ENCODE measurements at places on chromosomes 6 and 20.

GRCh38 chr6:91240878-91241603, 654.2 kb upstream of the MAP3K7 start:
- no peak for DNase-seq

- DNase-seq: peak; percentile 12
These were observed 237.5 kb downstream of the CD83 start for GRCh38 chr6:14354919-14355572.

- DNase-seq: no peak
These were observed 187.3 kb upstream of the HEY2 start for GRCh38 chr6:125562156-125562555.

DNA sequence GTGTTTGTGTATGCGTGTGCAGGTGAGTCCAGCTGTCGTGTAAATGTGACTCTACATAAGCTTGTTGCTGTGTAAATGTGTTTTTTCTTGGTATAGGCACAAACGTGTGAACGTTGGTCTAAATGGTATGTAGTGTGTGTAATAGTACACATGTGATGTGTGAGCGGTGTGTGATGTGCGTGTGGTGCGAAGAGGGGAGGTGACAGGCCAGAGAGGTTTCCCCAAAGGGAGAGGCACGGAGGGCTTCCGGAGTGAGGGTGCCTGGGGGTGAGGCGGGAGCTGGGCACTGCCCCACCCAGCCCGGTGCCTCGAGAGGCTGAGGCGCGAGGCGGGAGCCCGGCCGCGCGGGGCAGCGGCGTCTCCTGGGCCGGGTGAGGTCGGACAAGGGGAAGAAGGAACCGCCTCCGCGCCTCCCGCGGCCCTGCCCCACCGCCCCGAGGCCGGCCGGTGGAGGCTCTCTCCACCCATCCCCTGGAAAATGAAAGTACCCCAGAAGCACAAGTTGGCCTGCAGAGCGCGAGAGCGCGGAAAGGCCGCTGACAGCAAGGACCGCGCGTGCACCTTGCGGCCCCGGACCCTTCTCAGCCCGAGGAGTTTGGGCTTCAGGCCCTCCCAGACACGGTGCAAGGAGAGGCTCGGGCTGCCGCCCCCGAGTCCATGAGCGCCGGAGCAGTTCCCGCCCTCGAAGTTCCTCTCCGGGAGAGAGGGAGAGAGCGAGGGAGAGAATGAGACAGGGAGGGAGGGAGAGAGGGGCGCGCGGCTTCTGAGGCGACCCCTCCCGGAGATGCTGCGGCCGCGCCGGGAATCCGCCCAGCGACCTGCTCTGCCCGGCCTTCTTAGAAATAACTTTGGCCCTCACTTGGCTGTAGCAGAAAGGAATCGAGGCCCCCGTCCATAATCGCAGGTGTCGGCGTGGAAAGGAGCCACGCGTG, 43.2 kb upstream of the OSTM1 start:
- DNase-seq: no peak

DNA sequence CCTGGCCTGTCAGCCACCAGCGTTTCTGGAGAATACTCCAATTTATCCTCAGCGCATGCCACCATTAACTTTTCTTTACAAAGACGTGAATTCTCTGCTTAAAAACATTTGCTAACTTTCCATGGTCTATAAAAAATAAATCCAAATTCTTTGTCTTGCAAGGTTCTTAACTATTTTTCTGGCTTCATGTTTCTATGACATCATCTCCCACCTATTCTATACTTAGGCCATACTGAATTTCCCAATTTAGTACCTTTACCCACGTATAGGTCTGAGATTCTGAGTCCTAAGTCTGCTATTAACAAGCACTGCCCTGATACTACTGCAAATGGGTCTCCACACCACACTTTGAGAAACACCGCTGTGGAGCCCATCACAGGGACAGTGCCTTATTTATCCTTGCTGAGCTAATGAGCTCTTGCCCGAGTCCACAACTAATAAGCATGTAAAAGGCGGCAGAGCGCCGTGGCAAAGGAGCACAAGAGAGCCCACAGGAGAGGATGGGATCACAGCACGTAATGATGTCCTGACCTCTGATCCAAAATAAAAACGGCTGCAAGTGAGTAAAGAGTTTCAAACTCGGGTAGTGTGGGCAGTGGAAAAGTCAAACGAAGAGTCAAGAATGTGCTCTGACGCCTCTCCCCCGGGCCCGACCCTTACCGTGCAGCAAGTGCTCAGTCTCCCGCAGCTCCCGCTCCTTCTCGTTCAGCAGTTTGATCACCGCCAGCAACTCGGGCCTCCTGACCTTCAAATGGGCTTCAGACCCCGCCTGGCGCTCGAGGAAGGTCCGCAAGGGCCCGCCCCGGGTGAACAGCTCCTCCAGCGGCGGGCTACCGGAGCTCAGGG, 519 bp downstream of the MTRF1L start:
- DNase-seq: no peak

- no peak for DNase-seq
These were observed 485 bp upstream of the RTF2 start for GRCh38 chr20:56467968-56468315.

DNA sequence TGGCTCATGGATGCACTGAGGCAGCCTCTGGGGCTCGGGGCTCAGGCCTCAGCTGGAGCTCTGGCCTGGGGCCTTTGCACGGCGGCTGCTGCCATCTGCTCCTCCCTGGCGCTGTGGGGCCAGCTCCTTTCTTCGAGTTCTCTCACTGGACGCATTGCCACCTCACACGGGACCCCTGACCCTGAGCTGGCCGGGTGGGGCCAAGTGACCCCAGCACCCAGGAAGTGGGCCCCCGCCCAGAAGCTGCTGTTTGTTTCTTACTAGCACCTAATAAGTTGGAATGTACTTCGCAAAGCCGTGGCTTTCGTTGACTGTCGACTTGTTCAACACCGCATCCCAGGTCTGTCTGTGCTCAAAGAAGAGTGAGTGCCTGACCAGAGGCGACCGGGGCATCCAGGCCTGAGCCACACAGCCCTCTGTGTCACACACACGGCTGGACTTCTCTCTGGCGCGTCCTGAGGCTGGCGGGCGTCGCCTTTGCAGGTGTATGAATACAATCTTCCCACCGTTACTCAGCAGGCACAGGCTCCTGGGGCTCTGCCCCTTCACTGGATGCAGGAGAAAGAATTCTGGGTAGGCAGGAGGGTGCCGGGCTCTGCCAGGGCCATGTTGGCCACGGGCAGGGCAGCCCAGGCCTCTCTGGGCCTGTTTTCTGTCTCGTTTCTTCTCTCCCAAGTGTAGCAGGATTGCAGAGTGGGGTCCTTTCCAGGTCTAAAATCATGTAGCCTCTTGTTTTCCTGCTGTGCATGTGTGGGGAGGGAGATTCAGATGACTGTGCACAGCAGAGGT, 112.9 kb downstream of the DLL1 start:
- DNase-seq: no peak

DNA sequence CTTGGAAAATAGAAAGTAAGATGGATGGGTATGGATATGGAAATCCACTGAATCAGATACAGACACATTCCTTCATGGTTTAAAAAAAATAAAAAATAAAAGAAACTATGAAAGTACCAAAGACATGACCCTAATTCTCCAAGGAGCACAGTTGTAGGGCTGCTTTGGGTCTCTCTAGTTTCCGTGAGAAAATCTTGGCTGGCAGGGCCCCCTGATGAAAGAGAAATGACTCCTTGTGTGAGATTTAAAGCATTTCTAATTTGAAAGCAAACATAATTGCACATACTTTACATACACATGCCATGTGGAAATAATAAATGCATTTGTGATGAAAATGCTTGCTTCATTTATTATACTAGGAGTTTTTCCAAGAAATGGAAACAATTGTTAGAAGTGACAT, 593.9 kb upstream of the BTBD3 start:
- DNase-seq: no peak

GRCh38 chr6:37779111-37779800, 40.3 kb upstream of the ZFAND3 start:
- no peak for DNase-seq

GRCh38 chr6:72559067-72559466, 62.8 kb upstream of the KCNQ5 start:
- DNase-seq: no peak

DNA sequence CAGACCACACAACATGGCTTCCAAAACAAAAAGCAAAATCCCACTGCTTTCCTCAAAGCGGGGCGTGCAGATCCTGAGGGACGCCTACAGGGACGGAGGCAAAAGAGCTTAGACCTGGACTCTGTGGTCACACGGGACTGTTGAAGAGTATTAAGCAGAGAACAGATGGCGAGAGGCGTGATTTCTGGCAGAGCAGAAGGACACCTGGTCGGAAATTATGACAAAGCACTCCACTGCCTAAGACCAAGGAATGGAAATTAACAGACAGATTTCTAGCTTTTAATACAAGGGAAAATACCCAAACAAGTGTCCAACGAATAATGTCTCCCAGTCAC, 15.4 kb downstream of the CST7 start:
- no peak for DNase-seq

DNA sequence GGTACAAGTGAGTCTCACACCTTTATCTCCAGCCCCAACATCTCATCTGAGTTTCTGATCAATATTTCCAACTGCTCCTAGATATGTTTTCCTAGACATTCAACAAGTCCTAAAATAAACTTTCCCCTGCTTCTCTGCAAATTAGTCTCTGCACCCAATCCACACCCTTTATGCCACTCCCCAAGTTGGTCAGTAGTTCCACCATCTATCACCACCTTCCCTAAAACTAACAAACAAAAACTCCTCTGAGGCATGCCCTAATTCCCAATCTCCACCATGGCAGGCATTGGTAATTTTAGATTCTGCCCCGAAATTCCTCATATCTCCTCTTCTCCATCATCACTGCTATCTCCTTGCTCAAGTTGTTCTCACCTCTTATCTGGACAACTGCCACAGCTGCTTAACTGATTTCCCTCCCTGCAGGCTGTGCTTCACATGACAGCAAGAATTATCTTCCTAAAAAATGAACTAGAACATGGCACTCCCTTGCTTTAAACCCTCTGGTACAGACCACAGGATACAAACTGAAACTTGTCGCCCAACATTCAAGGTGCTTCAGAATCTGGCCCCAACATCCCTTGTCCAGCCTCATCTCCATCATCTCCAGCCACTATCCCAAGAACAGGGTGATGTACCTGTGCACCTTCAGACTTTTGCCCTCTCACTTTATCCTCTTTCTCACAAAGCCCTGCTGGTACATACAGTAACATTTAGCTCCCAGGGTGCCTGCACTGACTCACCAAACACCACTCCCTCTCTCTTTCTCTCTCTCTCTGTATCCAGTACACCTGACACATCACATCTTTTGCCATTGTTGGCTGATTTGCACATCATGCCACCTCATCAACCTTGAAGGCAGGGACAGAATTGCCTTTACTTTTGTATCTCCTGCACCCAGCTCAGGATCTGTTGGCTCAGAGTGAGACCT, 55.5 kb downstream of the ZHX3 start:
- DNase-seq: no peak

DNA sequence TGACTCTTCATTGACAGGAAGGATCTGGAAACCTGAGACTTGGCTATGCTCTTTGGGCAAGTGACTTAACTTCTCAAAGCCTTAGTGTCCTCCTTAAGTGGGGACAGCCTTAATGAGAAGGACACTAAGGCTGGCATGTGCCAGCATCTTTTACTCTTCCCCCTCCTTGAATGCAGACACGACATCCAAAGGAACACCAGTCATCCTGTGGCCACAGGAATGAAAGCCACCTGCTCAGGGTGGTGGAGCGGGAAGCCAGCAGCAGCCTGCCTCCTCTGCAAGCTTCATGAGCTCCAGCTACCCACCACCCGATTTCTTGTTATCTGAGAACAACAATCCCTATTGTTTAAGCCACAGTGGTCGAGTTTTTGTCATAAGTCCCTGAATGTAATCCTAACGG, 44.5 kb downstream of the TMEM14B start:
- no peak for DNase-seq

DNA sequence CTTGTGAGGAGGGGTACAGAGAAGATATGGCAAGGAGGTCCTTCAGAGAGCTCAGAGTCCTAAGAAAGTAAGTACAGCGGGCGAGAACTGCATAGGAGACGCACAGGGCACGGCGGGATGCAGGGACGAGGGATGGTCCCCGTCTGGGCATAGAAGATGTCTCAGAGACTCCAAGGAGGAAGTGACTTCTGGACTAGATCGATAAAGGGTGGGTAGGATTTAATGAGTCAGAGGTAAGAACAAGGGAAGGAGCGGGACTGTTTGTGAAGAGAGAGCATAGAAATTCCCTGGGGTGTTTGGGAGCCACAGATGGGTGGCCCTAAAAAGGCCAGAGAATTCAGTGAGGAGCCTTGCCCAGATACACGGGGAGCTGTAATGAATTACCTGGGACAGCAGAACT, 69.1 kb downstream of the FAM120B start:
- DNase-seq: no peak

Measured in amniotic stem cell (primary cell).